ENCODE measurements at places on chromosomes 4 and X. TPM values are rescaled to one million over a fixed set of nuclear protein-coding genes. Genes with fewer than 3 reads are reported as not detected.

The SSX4B gene
- not detected for total RNA-seq

The CTAG1A gene
- not detected for total RNA-seq

The WDFY3 gene
- 31.7 TPM for total RNA-seq

The RAPGEF2 gene
- 54.8 TPM for total RNA-seq

The GUCY1A1 gene
- total RNA-seq = 13.5 TPM

DNA sequence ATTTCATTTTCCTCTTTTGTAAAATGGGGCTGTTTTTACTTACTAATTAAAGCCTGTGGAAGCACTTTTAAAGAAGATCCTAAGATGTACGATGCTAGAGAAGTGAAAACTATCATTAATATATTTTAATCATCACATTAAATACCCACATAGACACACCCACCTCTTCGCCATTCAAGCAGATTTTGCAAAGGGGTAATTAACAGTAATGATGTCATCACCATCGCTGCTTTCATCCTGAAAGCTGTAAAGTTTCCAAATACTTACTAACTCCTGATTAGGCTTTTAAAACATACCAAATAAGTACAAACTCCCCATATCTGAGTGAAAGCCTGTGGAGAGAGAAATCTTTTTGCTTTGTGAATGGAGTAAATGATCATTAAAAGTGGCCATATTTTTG lies 17.6 kb upstream of the NYX start:
- H3K36me3 ChIP-seq = no peaks in the 10 kb centered on the region
- no peak for DNase-seq
- no peaks in the 10 kb centered on the region for H3K27me3 ChIP-seq
- no peak overlapping the region for H3K27ac ChIP-seq

DNA sequence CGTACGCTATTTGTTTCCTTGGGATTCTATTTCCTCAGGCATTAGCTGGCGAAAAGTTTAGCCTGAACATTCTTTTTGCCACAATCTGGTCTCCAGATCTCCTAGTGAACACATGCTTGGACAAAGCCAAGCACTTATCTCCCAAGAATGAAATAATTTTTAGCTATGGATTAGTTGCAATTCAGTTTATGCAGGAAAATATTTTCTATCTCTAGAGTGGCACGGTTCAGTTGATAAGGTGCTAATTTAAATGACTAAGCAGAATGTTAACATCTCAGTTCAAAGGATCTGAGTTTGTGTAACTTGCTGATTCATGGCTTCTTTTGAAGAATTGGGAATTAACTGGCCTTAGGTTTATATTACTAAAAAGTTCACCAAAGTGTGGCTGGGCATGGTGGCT lies 58.1 kb upstream of the JADE1 start:
- H3K36me3 ChIP-seq = no peaks in the 10 kb centered on the region
- no peak overlapping the region for H3K27ac ChIP-seq

DNA sequence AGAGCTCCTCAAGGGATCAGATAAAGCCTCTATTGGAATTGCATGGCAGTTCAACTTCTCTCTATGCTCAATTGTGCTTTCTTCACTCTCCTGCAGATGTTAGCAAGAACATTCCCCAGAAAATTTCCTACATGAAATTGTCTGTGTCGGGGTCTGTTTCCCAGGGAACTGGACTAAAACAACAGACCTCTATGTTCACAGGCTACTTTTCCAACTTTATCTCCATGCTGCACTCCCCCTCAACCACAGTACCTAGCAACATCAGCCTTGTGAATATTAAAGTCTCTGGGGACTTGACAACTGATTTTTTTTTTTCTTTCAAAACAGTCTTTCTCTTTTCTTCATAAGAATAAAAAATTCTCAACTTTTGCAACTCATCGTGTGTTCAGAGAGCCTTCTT lies 1470.8 kb upstream of the ADGRL3 start:
- H3K36me3 ChIP-seq = no peaks in the 10 kb centered on the region
- no peak overlapping the region for H3K27ac ChIP-seq
- no peak overlapping the region for H3K4me3 ChIP-seq
- no peaks in the 10 kb centered on the region for H3K27me3 ChIP-seq
- no peaks in the 10 kb centered on the region for H3K4me1 ChIP-seq

DNA sequence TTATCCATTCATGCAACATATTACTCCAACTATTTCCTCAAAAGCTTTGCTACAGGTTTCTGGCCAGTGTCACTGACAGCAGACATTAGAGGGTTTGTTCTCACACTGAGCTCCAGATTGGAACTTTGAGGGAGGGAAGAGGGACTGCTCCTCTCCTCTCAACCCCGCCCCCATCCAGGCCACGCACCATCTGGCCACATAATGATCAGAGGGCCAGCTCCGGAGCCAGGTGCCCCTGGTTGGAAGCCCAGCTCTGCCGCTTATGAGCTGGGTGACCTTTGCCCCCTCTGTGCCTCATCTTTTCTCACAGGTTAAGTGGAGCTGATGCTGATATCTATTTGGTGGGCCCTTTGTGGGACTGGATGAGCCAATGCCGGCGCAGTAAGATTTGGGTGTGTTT lies 55.8 kb downstream of the C4orf50 start:
- DNase-seq = peak; percentile 12
- H3K27ac ChIP-seq = no peak overlapping the region
- no peaks in the 10 kb centered on the region for H3K36me3 ChIP-seq

DNA sequence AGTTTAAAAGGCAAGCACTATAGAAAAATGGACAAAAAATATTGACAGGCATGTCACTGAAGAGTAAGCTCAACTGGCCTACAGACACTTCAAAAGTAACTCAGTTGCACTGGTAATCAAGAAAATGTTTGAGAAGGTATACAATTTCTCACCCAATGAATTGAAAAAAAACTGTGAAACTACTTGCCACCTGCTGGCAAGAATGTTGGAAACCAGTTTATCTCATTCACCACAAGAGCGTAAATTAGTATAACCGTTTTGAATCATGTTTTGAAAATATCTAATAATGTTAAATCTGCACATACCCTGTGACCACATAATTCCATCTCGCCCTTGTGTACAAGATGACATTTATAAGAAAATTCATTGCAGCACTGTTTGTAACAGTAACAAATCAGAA lies 31.7 kb downstream of the TXK start:
- no peaks in the 10 kb centered on the region for H3K27me3 ChIP-seq
- no peak overlapping the region for H3K27ac ChIP-seq
- no peak for DNase-seq
- H3K4me1 ChIP-seq = no peaks in the 10 kb centered on the region
- H3K4me3 ChIP-seq = no peak overlapping the region

GRCh38 chrX:103817502-103817901 lies 14.6 kb downstream of the RAB9B start:
- no peaks in the 10 kb centered on the region for H3K36me3 ChIP-seq

DNA sequence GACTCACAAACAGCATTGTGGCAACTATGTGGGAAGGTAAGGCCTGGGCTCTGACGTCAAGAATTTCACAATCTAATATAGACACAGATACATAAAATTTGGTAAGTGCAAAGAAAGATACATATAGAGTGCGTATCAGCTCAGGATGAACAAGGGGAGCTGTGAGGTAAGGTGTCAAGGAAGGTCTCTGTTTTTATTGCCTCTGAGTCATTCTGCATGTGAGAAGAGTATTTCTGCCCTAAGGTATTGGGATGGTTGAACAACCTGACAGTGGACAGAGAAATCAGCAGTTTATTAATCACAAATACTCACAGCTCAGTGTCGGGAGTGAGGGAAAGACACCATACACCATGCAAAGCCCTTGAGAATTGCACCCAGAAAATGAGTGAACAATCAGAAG lies 89.8 kb downstream of the COMMD8 start:
- no peaks in the 10 kb centered on the region for H3K27me3 ChIP-seq
- no peaks in the 10 kb centered on the region for H3K4me1 ChIP-seq
- DNase-seq = no peak

GRCh38 chrX:134738986-134739740 lies 80.9 kb upstream of the PLAC1 start:
- no peak overlapping the region for H3K4me3 ChIP-seq
- no peaks in the 10 kb centered on the region for H3K4me1 ChIP-seq
- no peaks in the 10 kb centered on the region for H3K36me3 ChIP-seq
- DNase-seq = no peak

- H3K4me3 ChIP-seq = no peak overlapping the region
- no peaks in the 10 kb centered on the region for H3K4me1 ChIP-seq
- no peaks in the 10 kb centered on the region for H3K36me3 ChIP-seq
- no peaks in the 10 kb centered on the region for H3K27me3 ChIP-seq
- no peak overlapping the region for H3K27ac ChIP-seq
Measured at GRCh38 chrX:110667706-110668105, 127.9 kb downstream of the CHRDL1 start.

DNA sequence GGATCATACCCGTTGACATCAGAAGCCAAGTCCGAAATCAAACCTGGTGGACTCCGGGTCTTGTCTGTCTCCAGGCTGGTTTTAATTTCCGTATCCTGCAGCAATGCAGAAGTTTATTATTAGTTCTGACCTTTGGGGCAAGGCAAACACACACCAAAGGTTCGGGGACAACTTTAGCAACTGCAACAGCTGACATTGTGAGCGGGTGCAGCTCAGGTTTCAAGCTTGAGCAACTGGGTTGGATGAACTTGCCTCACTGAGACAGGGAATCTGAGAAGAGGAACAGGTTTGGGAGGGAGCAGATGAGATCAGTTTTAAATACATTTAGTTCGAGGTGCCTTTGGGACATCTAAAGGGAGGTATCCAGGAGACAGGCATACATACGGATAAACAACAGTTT lies 110.7 kb downstream of the GNL3L start:
- no peaks in the 10 kb centered on the region for H3K36me3 ChIP-seq
- no peak overlapping the region for H3K4me3 ChIP-seq
- peaks cover 1% of the 10 kb centered on the region for H3K4me1 ChIP-seq
- no peak for DNase-seq
